Fibroblast of skin of right biceps (primary cell): ENCODE measurements at places on chromosomes 5 and 9.
A peak's percentile ranks its signal among the peaks of the same experiment; 100 is the strongest.

GRCh38 chr9:88530051-88530450, 4.9 kb upstream of the NXNL2 start:
- peak; percentile 77 for DNase-seq

- DNase-seq, result peak; percentile 48
These were observed 49.7 kb downstream of the WWC1 start for GRCh38 chr5:168341178-168341577.

DNA sequence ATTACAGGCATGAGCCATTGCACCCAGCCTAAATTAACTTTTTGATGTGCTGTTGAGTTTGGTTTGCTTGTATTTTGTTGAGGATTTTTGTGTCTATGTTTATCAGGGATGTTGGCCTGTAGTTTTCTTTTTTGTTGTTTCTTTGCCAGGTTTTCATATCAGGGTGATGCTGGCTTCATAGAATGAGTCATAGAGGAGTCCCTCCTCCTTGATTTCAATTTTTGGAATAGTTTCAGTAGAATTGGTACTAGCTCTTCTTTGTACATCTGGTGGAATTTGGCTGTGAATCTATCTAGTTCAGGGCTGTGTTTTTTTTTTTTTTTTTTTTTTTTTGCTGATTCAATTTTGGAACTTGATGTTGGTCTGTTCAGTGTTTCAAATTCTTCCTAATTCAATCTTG, 1164.3 kb upstream of the DMAC1 start:
- peak; percentile 11 for DNase-seq

- no peak for DNase-seq
These were observed 6.2 kb upstream of the PRR7 start for GRCh38 chr5:177440211-177440989.

DNA sequence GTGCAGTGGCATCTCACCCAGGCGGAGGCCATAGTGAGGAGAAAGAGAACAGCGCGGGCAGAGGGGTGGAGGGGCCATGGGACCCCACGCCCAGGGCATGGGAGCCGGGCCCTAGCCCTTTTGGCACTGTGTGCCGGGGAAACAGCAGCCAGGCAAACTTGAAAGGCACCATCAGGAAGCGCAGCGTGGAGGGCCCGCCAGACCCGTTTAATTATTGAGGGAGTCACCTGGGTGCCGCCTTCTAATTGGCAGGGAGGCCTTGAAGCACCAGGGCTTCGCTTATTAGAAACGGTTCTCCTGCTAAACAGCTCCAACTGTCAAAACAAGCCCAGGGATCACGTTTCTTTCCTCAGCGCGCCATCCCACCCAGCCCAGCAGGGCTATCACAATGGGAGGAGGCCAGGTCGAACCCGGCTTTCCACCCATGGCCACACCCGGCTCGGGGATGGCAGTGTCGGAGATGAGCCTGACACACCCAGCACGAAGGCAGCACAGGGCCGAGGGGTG, 104.6 kb upstream of the SARDH start:
- no peak for DNase-seq

DNA sequence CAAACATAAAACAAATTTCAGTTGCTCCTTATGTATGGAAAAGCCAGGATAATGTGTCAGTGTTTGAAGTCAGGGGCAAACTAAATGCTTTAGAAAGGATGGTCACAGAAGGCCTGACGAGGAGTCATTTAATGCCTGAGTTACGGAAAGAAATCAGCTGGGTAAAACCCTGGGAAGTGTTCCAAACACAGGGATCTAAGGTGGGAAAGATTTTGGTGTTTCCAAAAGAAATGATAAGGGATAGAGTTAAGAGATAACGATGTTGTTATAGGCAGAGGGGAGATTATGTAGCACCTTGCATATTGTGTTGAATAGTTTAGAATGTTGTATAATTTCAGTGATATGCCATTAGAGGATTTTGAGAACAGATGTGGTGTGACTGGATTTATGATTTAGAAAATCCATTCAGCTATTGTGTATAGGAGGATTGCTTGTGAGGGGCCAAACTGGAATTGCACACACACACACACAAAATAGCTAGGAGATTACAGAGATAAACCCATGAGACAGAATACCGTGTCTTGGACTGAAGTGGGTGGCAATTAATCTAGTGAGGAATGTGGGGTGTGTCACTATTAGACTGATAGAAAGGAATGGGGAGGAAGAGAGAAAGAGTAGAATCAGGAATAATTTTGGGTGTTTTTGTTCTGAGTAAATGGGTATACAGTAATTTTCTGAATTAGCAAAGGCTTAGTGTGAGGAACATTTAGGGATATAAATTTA, 274.2 kb upstream of the DAB2 start:
- no peak for DNase-seq

GRCh38 chr9:22158927-22159346, 149.8 kb upstream of the CDKN2B start:
- peak; percentile 38 for DNase-seq

- peak; percentile 46 for DNase-seq
These were observed 79.4 kb downstream of the ZNF366 start for GRCh38 chr5:72427488-72428437.

GRCh38 chr5:147267082-147267832, 32.4 kb downstream of the STK32A start:
- DNase-seq, result no peak

DNA sequence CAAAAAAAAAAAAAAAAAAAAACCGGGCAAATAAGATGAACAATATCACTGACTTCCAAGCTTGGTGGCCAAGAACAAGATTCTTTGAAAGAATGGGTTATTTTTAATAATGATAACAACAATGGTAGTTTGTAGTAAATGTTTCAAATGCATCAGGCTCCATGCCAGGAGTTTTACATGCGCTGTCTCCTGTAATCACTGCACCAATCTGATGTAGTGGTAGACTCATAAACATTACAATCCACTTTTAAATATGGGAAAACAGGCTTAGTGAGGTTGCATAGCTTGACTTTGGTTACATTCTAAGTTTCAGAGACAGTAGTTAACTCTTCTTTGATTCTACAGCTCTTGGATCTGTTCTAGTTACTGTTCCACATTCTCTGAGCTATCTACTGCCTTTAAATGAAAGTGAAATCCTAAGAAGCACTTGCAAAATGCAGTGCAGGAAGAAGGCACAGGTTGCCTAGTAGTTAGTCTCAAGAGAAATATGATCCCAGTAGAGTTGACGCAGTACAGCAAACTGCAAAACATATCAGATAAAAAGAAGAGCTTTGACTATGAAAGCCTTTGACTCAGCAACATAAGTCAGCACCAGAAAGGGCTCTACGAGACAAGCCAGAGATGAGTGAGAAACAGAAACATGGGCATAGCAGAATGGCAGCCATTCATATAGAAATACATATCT, 62.1 kb downstream of the PDE4D start:
- no peak for DNase-seq

GRCh38 chr5:124451721-124452383, 294.6 kb downstream of the ZNF608 start:
- DNase-seq, result no peak

DNA sequence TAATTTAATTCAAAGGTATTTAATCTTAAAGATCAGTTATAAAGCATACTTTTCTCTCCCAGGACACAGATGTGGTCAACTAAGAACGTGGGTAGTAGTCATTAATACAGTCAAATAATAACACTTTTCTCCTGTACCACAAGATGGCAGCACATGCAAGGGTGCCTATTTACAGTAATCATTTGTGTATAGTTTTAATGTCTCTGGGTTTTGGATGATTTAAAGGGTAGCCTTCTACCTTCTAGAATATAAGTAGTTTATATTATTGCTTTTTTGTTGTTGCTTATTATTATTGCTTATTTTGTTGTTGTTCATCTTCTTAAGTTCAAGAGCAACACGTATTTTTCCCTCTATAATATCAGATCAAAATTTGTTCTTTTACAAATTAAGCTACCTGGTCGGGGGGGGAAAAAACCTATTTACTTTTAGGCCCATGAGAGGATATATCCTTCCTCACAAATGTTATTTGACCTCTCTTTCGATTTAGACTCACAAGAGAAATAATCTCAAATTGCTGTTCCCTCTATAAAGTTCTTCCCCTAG, 59.6 kb upstream of the SLC27A6 start:
- DNase-seq, result peak; percentile 59

DNA sequence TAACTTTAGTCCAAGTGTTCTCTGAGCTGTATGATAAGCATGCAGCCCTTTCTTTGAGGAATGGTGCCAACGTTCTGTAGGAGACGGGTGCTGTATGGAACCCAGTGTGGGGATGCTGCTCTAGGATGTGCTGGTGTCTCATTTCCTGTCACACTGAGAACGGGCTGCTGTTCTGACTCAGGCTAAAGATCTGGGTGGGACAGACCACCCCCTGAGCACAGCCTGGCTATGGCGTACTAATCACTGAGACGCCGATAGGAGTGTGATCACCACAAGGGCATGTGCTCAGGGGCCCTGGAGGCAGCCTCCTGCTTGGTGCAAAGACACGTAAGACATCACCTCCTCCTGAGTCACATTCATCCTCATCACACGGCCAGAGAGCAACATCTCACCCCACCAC, 240.4 kb downstream of the IRX2 start:
- DNase-seq, result peak; percentile 84

GRCh38 chr5:1368756-1369155, 23.9 kb upstream of the CLPTM1L start:
- DNase-seq, result no peak

DNA sequence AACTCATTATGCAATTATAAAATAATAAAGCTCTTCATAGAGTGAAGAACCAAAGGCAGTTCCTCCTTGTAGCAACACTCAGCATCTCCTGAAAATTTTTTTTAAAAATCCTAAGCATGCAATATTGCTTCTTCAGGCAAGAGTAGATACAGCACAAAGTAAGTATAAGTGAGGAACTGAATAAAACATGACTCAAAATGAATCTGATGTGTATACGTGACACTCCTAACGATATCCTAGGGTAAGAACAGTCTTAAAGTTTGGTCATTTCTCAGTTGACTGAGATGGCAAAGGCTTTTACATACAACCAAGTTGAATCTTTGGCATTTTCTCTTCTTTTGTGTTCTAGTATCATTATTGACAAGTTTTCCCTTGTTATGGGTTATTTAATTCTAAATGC, 41.1 kb upstream of the AOPEP start:
- no peak for DNase-seq

DNA sequence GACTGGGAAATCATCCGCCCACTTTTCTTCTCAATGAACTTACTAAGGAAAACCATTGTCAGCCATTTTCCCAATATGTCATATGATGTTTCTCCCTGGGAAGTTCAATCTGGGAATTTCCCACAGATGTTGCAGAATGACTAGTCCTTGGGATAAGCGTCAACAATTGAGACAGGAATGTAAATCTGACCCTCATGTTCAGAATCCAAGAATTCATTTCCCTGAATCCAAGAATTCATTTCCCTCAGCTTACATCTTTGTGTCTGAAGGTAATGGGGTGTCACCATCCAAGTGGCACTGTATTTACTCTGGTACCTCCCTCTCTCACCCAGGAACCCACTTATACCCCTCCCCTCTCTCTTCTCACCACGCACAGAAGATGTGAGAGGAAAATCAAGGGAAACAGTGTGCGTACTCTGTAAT, 7.4 kb downstream of the KLF9 start:
- peak; percentile 95 for DNase-seq

- no peak for DNase-seq
These were observed 7.5 kb upstream of the PLCXD3 start for GRCh38 chr5:41517909-41518308.

GRCh38 chr9:126619361-126620135, 5.8 kb downstream of the LMX1B start:
- no peak for DNase-seq

DNA sequence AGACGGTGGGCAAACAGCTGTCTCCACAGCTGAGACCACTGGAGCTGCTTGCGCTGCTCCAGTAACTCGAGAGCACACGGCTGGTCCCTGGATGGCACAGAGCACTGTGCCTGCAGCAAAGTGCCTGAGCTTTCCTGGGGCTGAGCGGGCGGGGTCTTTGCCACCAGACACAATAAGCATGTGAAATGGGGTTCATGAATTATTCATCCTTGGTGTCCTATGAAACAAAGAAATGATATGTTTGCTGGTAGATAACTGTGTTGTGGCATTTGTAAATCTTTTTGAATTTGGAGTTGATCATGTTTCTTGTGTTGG, 151.7 kb upstream of the MPDZ start:
- no peak for DNase-seq
